SHP77 treated with DMSO at 0.1 percent for 48 hours (cell line): ENCODE measurements at places on chromosomes 16 and 17.
A peak's percentile ranks its signal among the peaks of the same experiment; 100 is the strongest.

GRCh38 chr16:87661561-87661960, 59.3 kb downstream of the JPH3 start:
- DNase-seq, result no peak

GRCh38 chr17:77320044-77320440, 179.3 kb downstream of the SEC14L1 start:
- no peak for DNase-seq

DNA sequence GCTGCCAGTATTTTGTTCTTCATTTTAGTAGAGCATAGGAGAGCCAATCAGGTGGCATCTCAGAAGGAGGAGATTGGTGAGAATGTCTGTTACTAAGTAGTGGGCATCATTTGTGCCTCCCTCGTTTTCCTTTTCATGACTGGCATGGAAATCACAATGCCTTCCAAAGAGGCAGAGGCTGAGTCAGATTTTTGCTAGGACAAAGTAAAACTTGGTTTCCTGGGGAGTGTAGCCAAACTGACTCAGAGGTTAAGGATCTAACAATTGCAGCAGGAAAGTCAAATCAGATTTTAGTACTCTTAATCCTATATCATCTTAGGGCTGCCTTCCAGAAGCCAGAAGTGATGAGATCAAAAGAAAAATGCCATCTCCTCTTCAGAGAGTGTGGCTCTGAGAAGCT, 138.7 kb downstream of the ANKFN1 start:
- DNase-seq, result no peak

DNA sequence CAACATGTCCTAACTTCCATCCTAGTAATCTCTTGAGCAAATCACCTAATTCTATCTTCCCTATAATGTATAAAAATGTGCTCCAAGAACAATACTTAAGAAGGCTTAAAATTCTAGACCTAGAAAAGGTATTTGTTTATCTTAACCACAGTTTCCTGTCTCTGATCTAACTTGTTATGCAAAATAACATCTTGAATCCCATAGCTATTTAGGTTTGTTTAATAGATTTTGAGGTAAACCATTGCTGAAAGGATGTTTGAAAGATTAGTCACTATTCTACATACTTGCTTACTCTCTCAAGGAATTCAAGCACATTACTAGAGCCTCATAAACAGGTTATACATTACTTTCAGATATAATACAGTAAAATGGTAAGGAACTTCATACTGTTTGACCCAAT, 13.0 kb downstream of the CA10 start:
- DNase-seq, result no peak

DNA sequence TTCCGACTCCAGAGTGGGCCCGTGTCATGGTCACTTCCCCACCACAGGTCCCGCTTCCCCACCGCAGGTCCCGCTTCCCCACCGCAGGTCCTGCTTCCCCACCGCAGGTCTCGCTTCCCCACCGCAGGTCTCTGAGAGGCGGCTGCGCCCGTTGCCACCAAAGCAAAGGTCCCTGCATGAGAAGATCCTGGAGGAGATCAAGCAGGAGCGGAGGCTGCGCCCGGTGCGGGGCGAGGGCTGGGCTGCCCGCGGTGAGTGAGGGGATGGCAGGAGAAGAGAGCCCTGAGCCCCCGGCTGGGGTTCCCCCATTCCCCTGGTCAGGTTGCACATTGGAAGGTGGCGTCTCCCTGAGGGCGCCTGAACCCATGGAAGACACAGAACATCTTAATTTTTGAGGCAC, 17.4 kb upstream of the TCF25 start:
- DNase-seq, result no peak

- DNase-seq, result no peak
These were observed 41.0 kb downstream of the NDE1 start for GRCh38 chr16:15691046-15691445.

GRCh38 chr16:30874821-30875717, 18.8 kb downstream of the BCL7C start:
- peak; percentile 81 for DNase-seq

DNA sequence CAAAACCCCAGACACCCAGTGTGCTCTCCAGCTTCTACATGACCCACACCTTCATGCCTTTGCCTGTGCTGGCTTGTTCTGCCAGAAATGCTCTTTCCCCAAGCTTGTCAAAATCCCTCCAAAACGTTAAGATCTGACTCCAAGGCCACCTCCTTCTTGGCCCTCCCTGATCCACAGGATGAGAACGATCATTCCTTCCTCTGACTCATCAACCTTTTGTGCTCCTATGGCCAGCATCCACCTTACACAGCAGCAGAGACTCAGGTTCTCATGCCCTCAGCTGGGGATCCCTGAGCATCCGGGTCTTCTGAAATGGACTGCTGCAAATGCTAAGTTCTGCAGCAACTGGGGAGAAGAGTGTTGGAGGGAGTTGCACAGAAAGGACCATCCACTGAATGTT, 2.9 kb downstream of the ZBTB4 start:
- no peak for DNase-seq

GRCh38 chr16:72894293-72895151, 153.4 kb downstream of the ZFHX3 start:
- no peak for DNase-seq

DNA sequence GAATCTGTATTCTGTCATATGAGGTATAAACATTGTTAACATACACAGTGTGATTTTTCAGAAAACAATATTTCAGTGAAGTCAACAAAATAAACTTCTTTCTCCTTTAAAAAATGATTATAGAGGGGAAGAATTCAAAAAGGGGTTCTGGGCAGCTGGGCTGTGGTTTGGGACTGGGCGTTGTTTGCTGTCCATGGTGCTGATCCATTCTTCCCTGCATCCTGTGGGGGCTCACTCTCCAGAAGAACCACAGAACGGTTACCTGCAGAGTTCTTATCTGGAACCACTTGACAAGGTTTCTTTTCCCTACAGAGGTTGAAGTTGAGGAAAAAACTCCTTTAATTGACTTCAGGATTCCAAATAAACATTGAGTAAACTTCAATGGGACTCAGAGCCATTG, 1091.0 kb downstream of the CDH8 start:
- no peak for DNase-seq

DNA sequence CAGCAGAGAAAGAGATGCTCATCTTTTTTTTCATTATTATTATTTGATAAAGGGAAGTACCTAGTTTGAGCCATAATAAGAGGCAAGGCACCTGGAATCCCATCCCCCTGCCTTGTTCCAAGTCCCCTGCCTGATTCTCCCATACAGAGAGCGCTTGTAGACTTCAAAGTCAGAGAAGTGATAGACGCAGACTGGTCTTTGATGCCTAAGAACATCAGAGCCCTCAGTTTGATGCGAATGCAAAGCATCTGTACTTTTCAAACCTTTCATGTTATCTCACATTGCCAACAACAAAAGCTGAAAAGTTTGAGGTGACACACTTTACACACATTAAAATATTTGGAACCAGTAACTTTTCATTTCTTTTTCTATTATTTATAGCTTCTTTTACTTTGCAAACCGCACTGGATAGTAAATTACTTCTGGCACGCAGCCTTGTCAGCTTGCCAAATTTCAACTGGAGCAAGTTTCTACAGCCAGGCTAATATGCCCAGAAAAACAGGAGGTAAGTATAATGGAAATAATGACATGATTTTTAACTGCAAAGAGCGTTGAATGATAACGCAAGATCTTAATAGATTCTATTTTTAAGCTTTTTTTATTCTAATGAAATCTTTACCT, 5.9 kb upstream of the UTP6 start:
- DNase-seq, result no peak

DNA sequence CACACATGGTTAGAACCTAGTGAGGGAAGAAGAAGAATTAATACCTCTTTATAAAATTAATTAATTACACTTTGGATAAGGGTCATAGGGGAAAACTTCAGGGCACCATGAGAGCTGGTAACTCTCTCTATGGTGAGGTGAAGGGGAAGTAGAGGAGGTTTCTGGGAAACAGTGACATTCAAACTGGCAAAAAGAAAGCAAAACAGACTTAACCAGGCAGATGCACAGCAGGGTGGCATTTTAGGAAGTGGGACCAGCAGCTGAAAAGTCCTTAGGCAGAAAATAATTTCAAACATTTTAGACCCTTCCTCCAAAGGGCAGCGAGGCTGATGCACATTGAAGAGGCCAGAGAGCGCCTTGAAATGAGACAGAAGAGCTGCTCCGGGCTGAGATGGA, 157.8 kb downstream of the CDH13 start:
- no peak for DNase-seq

DNA sequence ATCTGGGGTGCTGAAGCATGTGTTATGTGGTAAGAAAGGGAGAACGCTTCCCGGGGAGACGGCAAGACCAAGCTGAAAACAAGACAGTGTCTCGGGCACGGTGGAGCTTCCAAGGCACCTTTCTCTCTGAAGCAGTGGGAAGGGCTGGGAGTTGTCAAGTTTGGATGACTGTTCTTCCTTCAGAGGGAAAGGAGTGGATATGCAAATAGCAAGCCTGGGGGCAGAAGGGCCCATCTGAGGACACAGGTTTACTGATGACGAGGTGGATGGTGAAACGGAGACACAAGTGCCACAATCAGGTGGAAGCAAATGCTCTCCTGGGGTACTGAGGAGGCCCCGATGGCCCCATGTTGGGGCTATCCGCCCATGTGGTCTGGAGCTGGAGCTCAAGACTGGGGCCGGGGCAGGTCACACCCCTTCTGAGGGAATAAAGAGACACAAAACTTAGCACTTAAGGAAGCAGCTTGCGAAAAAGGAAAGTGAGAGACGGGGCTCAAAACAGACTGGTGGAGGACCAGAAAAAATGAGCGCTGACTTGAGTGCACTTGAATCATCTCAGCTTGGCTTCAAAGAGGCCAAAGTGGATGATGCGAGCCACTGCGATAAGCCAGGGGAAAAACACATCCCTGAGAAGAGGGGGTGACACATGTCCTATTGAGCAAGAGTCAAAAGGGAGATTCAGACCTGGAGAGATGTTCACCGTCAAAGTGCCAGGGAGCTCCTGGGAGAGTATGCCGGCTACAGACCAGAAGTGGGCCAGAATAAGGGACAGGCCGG, 34.8 kb upstream of the MTSS2 start:
- DNase-seq, result no peak

DNA sequence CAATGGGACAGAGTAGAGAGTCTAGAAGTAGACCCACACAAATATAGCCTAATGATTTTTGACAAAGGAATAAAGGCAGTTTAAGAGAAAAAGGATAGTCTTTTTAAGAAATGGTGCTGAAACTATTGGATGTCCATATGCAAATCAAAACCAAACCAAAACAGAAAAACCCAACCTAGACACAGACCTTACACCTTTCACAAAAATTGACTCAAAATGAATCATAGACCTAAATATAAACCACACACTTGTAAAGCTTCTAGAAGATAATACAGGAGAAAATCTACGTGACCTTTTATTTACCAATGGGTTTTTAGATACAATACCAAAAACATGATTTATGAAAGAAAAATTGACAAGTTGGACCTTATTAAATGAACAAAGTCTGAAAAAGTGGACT, 66.4 kb upstream of the MPHOSPH6 start:
- DNase-seq, result no peak

DNA sequence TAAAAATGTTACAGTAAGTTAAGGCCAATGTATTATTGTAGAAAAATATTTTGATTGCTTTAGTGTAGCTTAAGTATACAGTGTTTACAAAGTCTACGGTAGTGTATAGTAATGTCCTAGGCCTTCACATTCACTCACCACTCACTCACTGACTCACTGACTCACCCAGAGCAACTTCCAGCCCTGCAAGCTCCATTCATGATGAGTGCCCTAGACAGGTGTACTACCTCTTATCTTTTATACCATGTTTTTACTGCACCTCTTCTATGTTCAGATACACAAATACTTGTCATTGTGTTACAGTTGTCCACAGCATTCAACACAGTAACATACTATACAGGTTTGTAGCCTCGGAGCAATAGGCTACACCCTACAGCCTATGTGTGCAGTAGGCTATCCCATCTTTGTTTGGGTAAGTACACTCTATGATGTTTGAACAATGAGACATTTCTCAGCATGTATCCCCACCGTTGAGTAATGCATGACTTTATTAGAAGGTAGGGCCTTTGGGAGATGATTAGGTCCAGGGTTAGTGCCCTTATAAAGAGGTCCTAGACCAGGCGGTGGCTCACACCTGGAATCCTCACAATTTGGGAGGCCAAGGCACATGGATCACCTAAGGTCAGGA, 117.8 kb downstream of the SLC39A11 start:
- no peak for DNase-seq

GRCh38 chr17:8001976-8002720, at the start of gene GUCY2D:
TSS of gene GUCY2D (plus strand) at chr17:8002615. CDS start at chr17:8003048, 433 bp downstream.
- DNase-seq, result no peak

DNA sequence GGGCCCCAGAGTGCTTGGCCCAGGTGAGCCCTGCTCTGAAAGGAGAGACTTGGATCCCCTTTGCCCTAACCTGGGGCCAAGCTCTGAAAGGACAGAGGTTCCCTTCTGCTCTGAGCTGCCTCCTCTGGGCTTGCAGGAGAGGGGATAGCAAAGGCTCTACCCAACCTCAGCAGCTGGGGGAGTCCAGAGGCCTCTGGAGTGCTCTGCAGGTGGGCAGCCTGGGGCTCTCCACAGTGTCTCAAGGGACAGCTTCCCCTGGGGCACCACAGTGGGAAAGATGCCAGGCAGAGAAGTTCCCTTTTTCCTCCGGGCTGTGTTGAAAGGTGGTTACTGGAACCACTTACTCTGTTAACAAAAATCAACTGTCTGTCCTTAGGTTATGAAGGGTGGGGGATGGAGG, 48.2 kb upstream of the MGAT5B start:
- peak; percentile 12 for DNase-seq

GRCh38 chr16:2720064-2720457, at the start of gene PRSS27:
TSS of gene PRSS27 (minus strand) at chr16:2720224. CDS start at chr16:2720160, 64 bp downstream.
- no peak for DNase-seq

- DNase-seq, result peak; percentile 45
These were observed 2.9 kb upstream of the BCL6B start for GRCh38 chr17:7019839-7020519.

DNA sequence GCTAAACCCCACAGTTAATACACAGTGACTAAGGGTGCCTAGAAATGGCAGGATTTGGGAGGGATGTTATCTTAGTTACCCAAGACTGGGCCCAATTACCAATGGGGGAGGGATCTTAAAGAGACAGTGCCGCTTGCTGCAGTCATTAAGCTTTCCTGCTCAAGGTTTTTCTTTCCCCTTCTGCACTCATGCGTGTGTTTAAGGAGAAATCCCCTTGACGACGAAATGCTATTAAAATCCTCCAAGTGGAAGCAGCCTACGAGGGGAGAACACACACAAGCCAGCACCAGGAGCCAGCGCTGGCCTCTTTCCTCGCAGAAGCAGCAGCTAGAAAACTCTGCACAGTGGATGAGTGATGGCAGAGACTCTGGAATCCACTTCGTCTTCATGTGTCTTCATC, 22.0 kb downstream of the SALL1 start:
- no peak for DNase-seq

GRCh38 chr16:57262841-57263540, 17.9 kb downstream of the ARL2BP start:
- DNase-seq, result no peak

- DNase-seq, result peak; percentile 92
These were observed 281.5 kb downstream of the TOX3 start for GRCh38 chr16:52265446-52265861.

- DNase-seq, result no peak
These were observed 9.6 kb downstream of the MT1X start for GRCh38 chr16:56691885-56692284.
